ENCODE measurements at places on chromosomes 12 and 14.
A peak's percentile ranks its signal among the peaks of the same experiment; 100 is the strongest.

DNA sequence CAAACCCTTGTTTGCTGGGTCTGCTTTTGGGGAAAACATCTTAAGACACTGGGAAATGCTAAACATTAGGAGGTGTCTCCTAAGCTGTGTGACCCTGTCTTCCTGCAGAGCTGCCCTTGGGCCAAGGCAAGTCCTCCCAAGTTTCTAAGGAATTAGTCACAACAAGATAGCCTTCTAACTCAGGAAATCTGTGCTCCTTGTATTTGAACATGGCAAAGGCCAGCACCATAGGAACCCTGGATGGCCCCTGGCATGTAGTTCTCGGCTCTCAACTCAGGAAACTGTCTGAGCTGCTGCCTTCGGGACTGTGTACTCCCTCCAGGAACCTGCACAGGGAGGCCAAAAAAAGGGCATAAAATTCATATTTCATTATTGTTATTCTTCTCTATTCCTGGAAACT is 37.6 kb upstream of the LTBP2 start:
- DNase-seq = no peak
- no peak overlapping the region for H3K27ac ChIP-seq
- H3K27me3 ChIP-seq = no peaks in the 10 kb centered on the region
- no peaks in the 10 kb centered on the region for H3K36me3 ChIP-seq
- peaks cover 21% of the 10 kb centered on the region for H3K4me1 ChIP-seq

DNA sequence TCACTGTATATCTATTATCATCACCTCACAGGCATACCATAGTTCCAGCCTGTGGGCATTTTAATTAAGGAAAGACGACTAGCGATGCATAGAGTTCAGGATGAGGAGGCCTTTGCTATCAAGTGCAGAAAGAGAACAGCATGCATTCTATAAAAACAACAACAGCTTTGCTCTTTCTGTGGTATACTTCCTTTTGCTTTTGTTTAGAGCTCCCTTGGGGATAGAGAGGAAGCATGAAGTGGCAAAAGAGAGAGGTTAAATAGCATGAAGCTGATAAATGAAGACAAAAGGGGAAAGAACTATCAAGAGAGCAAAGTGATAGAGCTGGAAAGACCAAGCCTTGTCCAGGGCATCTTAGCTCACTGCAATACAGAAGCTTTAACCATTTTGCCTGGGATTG is 23.5 kb downstream of the IFNG-AS1 start:
- H3K4me1 ChIP-seq = no peaks in the 10 kb centered on the region
- no peaks in the 10 kb centered on the region for H3K27me3 ChIP-seq
- DNase-seq = no peak
- no peaks in the 10 kb centered on the region for H3K36me3 ChIP-seq
- no peak overlapping the region for H3K27ac ChIP-seq
- H3K4me3 ChIP-seq = no peak overlapping the region

DNA sequence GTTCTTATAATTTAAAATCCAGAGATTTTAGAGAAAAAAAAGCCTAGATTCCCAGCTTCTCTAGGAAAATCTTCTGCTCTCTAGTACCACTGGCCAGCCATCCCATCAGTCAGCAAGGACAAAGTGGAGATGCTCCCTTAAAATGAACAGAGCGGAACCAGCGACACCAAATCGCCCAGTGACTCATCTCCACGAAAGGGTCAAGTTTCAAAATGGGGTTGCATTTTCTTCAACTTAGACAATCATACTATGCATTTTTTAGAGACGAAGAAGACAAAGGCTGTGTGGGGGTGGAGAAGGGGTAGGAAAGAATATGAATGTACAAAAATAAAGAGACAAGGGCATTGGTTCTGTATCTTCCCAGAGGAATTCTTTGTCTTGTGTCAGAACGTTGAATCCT is 212.0 kb downstream of the SLC15A4 start:
- peaks cover under 1% of the 10 kb centered on the region for H3K4me1 ChIP-seq
- no peak for DNase-seq
- no peak overlapping the region for H3K4me3 ChIP-seq
- no peak overlapping the region for H3K27ac ChIP-seq

- no peaks in the 10 kb centered on the region for H3K27me3 ChIP-seq
- H3K4me3 ChIP-seq = no peak overlapping the region
- DNase-seq = no peak
- no peaks in the 10 kb centered on the region for H3K4me1 ChIP-seq
Measured at GRCh38 chr14:90678846-90679362, 137.3 kb downstream of the TTC7B start.

GRCh38 chr14:105055736-105056302 is 9.4 kb downstream of the GPR132 start:
- no peak overlapping the region for H3K27ac ChIP-seq
- DNase-seq = peak; percentile 2
- no peak overlapping the region for H3K4me3 ChIP-seq
- peaks cover 6% of the 10 kb centered on the region for H3K4me1 ChIP-seq

- peak; percentile 40 for DNase-seq
- H3K4me3 ChIP-seq = no peak overlapping the region
- no peak overlapping the region for H3K27ac ChIP-seq
- H3K27me3 ChIP-seq = no peaks in the 10 kb centered on the region
- H3K4me1 ChIP-seq = no peaks in the 10 kb centered on the region
Measured at GRCh38 chr12:54988402-54989054, 4.0 kb upstream of the TESPA1 start.

DNA sequence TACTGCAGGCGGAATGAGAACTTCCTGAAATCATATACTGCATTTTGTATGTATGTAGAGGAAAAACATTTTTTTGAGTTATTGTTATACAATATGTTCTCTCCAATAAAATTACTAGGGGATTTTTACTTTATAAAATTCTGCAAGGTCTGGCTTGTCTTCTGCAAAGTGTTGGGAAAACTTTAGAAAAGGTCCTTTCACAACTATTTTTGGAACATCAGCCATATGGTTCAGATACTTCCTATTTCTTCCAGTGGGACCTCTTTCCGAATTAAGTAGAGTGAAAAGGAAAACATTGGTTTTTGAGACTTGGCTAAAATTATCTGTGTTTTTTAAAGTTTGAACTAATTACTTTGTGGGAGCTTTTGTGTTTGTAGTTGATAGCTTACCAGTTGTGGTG is 52.7 kb downstream of the DAAM1 start:
- no peak for DNase-seq
- H3K36me3 ChIP-seq = no peaks in the 10 kb centered on the region
- H3K27me3 ChIP-seq = no peaks in the 10 kb centered on the region

DNA sequence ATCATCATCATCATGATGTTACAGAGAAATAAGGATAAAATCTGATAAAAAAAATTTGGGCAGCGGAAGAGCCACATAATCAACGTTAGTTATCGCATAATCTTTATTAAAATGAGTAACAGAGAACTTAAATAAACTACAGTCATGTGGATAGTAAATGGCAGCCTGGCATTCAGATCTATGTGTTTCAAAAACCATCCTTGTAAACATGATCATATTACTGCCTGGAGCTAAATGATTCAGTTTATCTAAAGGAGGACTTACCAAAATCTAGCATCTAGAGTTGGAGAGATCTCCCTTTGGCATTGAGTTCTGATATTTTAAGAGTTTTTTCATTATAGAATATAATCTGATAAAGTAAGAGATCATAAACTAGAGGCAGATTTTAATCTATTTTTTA is 200.1 kb upstream of the MGAT4C start:
- no peak for DNase-seq
- H3K36me3 ChIP-seq = no peaks in the 10 kb centered on the region
- no peaks in the 10 kb centered on the region for H3K27me3 ChIP-seq

- H3K4me1 ChIP-seq = no peaks in the 10 kb centered on the region
- no peak for DNase-seq
- H3K27me3 ChIP-seq = no peaks in the 10 kb centered on the region
- H3K27ac ChIP-seq = peak overlapping the region; percentile 12
- H3K4me3 ChIP-seq = no peak overlapping the region
Measured at GRCh38 chr12:18165889-18166288, 75.9 kb upstream of the RERGL start.

GRCh38 chr12:116996621-116997020 is 85.9 kb downstream of the FBXW8 start:
- H3K4me3 ChIP-seq = no peak overlapping the region
- H3K4me1 ChIP-seq = no peaks in the 10 kb centered on the region
- no peak overlapping the region for H3K27ac ChIP-seq

DNA sequence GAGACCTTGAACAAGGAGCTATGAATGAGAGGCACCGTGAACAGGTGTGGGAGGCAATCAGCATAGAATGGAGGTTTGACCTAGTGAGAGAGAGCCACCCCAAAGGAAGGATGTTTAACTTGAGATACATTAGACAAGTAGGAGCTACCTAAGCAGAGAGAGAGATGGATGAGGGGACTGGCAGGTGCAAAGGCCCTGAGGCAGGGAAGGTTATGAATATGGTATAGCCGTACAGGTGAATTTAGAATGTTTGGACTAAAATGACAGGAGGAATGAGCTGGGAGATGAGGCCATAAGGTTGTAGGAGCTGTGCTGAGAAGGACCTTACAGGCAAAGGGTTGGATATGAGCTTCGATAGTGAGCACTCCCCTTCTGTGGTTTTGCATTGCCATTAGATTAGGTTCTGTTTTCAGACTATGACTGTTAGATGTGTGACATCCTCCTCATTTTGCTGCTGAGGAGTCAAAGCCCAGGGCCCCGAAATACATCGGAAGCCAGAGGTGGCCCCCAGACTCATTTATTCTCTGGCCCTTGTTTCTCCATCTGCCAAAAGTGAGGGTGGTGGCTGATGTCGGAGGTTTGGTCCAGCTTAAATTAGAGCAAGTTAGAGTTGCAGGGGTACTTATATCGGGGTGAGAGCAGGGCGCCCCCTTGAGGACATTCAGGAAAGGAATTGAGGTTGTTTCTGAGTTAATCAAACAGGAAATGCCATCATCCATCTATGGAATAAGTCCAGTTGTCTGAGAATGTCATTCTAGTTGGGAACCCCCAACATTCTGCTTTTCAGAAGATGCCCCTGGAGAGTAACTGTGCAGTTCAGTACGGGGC is 29.4 kb downstream of the SLC24A4 start:
- no peak overlapping the region for H3K4me3 ChIP-seq
- DNase-seq = no peak
- no peaks in the 10 kb centered on the region for H3K4me1 ChIP-seq
- H3K36me3 ChIP-seq = no peaks in the 10 kb centered on the region

- no peaks in the 10 kb centered on the region for H3K36me3 ChIP-seq
- H3K4me3 ChIP-seq = no peak overlapping the region
- H3K27ac ChIP-seq = no peak overlapping the region
Measured at GRCh38 chr12:108112832-108113556, 16.1 kb upstream of the WSCD2 start.

DNA sequence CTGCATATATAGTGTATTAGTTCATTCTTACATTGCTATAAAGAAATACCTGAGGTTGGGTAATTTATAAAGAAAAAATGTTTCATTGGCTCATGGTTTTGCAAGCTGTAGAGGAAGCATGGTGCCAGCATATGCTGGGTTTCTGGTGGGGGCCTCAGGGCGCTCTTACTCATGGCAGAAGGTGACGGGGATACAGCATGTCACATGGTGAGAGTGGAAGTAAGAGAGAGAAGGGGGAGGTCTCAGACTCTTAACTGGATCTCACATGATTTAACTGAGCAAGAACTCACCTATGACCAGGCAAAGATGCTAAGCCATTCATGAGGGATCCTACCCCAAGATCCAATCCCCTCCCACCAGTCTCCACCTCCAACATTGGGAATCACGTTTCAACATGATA is 15.9 kb upstream of the PAWR start:
- H3K27ac ChIP-seq = no peak overlapping the region
- DNase-seq = no peak
- H3K27me3 ChIP-seq = no peaks in the 10 kb centered on the region
- no peak overlapping the region for H3K4me3 ChIP-seq
- no peaks in the 10 kb centered on the region for H3K4me1 ChIP-seq

- no peak overlapping the region for H3K4me3 ChIP-seq
- H3K27ac ChIP-seq = peak overlapping the region; percentile 97
- peaks cover 47% of the 10 kb centered on the region for H3K4me1 ChIP-seq
- no peaks in the 10 kb centered on the region for H3K36me3 ChIP-seq
- no peaks in the 10 kb centered on the region for H3K27me3 ChIP-seq
Measured at GRCh38 chr14:68548194-68549076, 244.4 kb downstream of the ZFP36L1 start.

- no peaks in the 10 kb centered on the region for H3K36me3 ChIP-seq
- DNase-seq = no peak
Measured at GRCh38 chr12:75922944-75923642, 108.5 kb downstream of the PHLDA1 start.

DNA sequence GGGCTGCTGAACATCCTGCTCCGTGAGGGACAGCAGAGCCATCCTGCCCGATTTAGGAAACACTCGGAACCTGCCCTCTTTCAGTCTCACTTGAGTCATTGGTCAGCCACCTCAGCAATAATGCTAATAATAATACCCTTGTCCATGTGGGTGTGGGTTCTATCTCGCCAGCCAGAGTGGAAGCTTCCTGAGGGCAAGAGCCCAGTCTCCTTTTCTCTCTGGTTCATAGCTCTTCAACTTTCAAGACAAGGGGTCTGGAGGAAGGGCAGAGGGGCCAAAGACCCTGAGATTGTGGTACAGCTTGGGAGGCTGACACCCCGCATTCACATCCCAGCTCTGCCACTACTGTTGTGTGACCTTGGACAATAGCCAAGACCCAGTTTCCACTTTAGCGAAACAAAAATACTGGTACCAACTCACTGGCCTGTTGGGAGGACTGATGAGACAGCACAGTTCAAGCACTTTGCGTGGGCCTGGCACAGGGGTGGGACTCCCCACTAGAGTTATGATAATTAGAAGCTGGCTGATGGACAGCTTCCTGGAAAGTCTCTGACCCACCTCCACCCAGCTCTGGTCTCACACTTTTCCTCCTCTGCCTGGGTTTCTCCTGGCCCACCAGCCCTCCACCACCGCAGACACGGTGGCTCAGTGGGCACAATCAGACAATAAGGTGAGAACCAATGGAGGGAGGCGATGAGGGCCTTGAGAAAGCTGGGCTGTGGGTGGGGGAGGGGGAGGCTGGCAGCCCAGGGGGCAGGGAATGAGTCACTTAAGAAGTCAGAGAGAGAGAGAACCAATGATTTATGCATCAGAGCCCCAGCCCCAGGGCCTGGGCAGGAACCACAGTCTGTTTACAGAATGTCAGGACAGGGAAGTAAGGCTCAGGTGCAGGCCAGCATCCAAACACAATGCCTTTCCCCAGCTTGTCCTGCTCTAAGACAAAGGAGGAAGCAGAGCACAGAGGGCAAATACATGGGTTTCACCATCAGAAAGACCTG is 9.6 kb downstream of the FAIM2 start:
- DNase-seq = peak; percentile 45
- no peak overlapping the region for H3K27ac ChIP-seq
- H3K4me1 ChIP-seq = no peaks in the 10 kb centered on the region
- no peaks in the 10 kb centered on the region for H3K27me3 ChIP-seq

- peak; percentile 64 for DNase-seq
- H3K27ac ChIP-seq = no peak overlapping the region
- H3K36me3 ChIP-seq = no peaks in the 10 kb centered on the region
- no peak overlapping the region for H3K4me3 ChIP-seq
- H3K4me1 ChIP-seq = no peaks in the 10 kb centered on the region
Measured at GRCh38 chr14:76710056-76711010, 50.9 kb upstream of the VASH1 start.

GRCh38 chr12:89200217-89200616 is 152.1 kb downstream of the DUSP6 start:
- no peak overlapping the region for H3K27ac ChIP-seq
- no peaks in the 10 kb centered on the region for H3K27me3 ChIP-seq
- no peak for DNase-seq
- H3K4me3 ChIP-seq = no peak overlapping the region
- no peaks in the 10 kb centered on the region for H3K36me3 ChIP-seq
